ENCODE measurements at places on chromosomes 11 and 22. TPM values are rescaled to one million over a fixed set of nuclear protein-coding genes. Genes with fewer than 3 reads are reported as not detected.

DNA sequence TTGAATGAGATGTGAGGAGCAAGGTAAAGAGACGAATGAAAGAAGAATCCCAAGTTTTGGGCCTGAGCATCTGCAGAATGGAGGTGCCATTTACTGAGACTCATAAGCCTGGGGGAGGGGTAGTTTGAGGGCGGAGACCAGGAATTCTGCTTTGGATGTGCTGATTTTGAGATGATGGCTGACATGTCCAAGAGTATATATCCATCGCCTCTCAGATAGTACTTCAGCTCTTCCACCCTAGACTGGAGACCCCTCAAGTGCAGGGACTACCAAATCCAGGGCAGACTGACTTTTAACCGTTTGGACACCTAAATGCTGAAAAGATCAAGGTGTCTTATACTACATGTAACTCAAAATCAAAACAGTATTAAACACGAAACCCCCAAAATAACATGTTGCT is 1.3 kb upstream of the SDF2L1 start:
- no peak for DNase-seq

Gene PLAAT5
- 0.07 TPM for total RNA-seq

- no peak for DNase-seq
Measured at GRCh38 chr22:42862045-42862734, 5.1 kb upstream of the ARFGAP3 start.

DNA sequence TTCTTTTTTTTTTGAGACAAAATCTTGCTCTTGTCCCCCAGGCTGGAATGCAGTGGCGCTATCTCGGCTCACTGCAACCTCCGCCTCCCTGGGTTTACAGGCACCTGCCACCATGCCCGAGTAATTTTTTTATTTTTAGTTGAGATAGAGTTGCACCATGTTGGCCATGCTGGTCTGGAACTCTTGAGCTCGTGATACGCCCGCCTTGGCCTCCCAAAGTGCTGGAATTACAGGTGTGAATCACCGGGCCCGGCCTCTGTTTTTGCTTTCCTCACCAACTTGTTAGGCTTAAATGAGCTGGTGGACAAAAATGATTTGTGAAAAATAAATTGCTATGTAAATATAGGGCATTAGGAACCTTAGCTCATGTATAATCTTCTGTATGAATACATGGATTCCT is 3.5 kb downstream of the MEI1 start:
- DNase-seq: no peak

Gene OR2AG2
- 0.26 TPM for total RNA-seq

Gene KREMEN1
- 0.30 TPM for total RNA-seq

GRCh38 chr11:35040221-35040942 is 98.6 kb upstream of the CD44 start:
- DNase-seq: peak; percentile 78

- no peak for DNase-seq
Measured at GRCh38 chr11:65526744-65527143, 1.9 kb downstream of the SCYL1 start.

Gene TOM1
- 23.7 TPM for total RNA-seq

GRCh38 chr22:39242595-39243438 is 2.0 kb downstream of the PDGFB start:
- DNase-seq: peak; percentile 63

- no peak for DNase-seq
Measured at GRCh38 chr11:94856443-94856842, 88.3 kb downstream of the AMOTL1 start.

Gene LRRC74B
- not detected for total RNA-seq

DNA sequence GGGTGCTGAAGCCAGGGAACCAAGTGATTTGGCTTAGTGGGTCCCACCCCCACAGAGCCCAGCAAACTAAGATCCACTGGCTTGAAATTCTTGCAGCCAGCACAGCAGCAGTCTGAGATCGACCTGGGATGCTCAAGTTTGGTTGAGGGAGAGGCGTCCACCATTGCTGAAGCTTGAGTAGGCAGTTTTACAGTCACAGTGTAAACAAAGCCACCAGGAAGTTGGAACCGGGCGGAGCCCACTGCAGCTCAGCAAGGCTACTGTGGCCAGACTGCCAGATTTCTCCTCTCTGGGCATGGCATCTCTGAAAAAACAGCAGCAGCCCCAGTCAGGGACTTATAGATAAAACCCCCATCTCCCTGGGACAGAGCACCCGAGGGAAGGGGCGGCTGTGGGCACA is 424.1 kb upstream of the TENM4 start:
- DNase-seq: no peak

Gene CARD16
- 11.6 TPM for total RNA-seq

DNA sequence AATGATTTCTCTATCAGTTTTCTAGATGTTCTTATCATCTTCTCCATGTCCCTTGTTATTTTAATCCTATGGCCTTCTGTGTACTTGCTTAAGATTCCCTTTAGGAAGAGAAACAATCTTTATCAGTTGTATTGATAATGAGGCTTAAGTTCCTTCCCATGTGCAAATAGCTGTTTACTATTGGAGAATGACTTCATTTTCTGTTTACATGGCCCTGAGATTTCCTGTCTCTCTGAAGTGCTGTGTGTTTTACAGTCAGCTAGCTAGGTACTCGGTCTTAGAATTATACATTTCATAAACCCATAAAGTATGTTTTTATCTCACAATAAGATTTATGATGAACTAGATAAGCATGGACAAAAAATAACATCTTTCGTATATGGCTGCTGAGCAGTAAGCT is 67.5 kb upstream of the CCDC179 start:
- DNase-seq: no peak

DNA sequence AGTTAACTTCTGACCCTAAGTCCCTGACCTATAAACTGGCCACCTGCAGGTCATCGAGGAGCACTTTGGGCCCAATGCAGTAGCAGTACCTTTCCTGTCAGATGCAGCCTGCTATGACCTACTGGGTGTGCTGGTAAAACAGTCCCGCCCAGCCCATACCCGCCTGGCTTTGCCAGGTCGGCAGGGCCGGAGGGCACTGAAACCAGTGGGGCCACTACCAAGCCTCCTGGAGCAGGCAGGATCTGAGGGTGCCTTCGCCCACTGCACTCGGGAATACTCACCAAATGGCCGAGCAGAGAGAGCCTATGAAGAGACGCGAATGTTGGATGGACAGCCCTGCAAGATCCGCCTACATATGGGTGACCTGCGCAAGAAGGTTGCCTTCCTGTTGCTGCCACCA is 4.4 kb downstream of the C11orf42 start:
- no peak for DNase-seq

GRCh38 chr11:66845876-66846212 is 2.6 kb downstream of the RCE1 start:
- no peak for DNase-seq

DNA sequence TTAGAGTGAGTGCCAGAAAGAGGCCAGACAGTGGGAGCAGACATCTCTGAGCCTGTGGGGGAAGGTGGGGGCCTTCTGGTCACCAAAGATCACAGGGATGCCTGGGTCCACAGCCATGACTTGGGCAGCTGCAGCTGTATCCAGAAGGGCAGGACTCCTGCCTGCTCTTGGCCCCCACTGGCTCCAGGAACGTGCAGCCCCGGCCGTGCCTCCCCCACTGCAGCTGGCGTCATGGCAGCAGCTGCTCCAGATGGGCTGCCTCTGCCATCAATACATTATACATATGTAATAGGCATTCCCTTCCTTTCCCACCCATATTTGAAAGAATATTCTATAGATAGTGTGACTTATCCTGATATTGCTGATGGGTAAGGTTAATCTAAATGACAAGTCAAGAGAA is 195.5 kb upstream of the SNX19 start:
- no peak for DNase-seq

GRCh38 chr11:227824-228379 is 8.2 kb downstream of the SIRT3 start:
- no peak for DNase-seq

GRCh38 chr11:96246718-96247552 is 96.1 kb downstream of the MAML2 start:
- DNase-seq: no peak

DNA sequence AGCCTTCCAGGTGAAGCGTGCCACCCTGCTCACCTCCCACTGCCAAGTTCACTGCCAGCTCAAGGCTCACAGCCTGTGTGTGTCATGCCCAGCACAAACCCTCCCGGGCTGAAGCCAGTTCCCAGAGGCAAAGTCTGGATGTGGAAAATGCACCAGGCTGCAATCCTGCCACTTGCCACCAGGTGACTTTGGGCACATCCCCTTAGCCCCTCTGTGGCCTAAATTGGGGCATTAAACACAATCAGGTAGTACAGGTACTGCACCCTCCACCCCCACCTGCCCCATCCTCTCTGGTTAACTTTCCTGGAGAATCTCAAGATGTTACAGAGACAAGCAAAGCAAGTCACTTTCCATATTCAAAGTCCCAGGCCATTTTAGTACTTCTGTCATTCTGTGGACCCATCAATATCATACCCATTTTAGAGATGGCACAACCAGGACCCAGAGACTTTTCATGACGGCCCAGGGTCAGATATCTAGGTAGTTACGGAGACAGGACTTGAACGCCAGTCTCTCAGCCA is 1.8 kb upstream of the RASD2 start:
- DNase-seq: peak; percentile 62

GRCh38 chr22:40024201-40025061 is 29.7 kb downstream of the FAM83F start:
- DNase-seq: peak; percentile 82

DNA sequence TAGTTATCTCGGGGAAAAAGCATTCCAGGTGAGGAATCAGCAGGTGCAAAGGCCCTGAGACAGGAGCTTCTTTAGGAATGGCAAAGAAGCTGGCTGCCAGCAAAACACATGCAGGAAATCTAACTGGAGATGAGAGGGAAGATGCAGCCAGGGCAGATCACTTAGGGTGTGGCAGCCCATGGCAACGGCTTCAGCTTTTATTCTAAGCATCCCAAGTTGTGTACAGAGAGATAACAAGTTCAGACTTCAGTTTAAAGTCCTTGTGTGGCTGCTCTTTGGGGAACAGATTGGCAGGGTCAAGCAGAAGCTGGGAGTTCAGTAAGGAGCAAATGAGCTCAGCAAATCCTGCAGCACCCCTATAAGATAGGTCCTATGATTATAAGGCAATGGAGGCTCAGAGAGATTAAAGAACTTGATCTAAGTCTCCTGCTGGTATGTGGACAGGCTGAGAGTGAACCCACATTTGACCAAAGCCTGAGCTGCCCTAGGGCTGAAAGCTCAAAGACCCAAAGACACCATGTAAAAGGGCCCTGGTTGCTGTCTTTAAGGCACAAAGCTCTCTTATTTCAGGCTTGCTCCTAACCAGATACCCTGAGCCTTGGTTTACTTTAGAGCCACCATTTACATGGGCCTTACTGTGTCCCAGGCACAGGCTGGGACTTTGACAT is 466.8 kb downstream of the SOX6 start:
- DNase-seq: no peak

DNA sequence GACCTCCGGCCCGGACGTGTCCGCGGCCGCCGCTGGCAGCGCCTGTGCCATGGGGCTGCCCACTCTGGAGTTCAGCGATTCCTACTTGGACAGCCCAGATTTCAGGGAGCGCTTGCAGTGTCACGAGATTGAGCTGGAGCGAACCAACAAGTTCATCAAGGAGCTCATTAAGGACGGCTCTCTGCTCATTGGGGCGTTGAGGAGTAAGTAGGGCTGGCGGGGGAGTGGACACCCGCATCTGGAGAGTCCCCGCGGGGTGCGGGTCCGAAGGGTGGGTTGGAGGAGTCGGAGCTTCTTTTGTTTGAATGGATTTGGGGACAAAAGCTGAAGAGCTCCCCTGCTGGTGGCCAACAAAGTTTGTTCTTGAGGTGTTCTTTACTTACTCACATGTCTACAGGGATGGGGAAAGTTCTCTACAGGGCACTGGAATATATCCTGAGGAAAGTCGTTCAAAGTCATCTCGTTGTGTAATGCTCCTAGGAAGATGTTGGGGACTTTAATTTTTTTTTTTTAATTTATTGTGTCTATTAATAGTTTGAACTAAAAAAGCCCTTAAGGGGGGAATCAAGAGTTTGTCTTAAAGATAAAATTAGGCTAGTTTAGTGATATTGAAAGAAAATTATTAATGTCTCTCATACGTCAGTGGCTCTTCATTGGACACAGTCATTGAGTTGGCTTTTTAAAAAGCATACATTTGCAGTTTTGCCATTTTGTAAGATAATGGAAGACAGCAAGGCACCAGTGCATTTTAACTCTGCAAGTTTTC is 725 bp downstream of the ARHGAP42 start:
- DNase-seq: peak; percentile 24
